Liver (tissue), 10 donors: ENCODE measurements at places on chromosomes 16 and 17. TPM values are rescaled to one million over a fixed set of nuclear protein-coding genes. Genes with fewer than 3 reads are reported as not detected.

The NAGPA gene
- 11.7 TPM for total RNA-seq

DNA sequence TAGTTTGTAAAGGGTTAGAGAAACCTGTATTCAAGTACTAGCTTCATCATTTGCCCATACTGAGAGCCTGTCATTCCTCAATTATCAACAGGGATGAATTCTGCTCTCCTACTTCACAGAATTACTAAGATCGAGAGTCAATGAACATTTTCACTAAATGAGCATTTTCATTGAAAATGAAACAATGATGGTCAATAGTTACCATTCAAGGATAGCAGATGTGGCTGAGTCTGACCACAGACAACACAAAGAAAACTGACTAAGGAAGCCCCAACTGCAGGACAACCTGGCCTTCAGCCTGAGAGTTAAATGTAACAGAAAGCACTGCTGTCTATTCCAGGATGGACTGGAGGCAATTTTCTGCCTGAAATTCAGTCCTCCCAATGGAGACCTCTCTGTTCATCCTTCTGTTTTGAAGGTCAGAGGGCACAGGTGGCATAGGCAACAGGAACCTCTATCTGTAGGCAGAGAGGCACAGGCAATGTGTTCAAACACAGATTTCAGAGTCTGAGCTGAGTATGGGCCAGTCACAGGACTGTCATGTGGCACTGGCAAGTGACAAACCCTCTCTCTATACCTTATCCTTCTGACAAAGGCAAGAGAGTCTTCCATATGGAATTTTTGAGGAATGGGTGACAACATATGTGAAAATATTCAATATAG is 19.5 kb downstream of the TRAF4 start:
- peaks cover 8% of the 10 kb centered on the region for H3K36me3 ChIP-seq
- H3K4me3 ChIP-seq: no peak overlapping the region
- no peak overlapping the region for H3K27ac ChIP-seq
- H3K4me1 ChIP-seq: peaks cover 11% of the 10 kb centered on the region
- H3K27me3 ChIP-seq: no peaks in the 10 kb centered on the region

- H3K36me3 ChIP-seq: no peaks in the 10 kb centered on the region
- H3K4me1 ChIP-seq: peaks cover 2% of the 10 kb centered on the region
- H3K27me3 ChIP-seq: no peaks in the 10 kb centered on the region
- H3K4me3 ChIP-seq: no peak overlapping the region
- H3K27ac ChIP-seq: no peak overlapping the region
- DNase-seq: no peak
Measured at GRCh38 chr17:28712705-28713415, 1.2 kb upstream of the PROCA1 start.

- H3K27ac ChIP-seq: no peak overlapping the region
- no peak for DNase-seq
- no peaks in the 10 kb centered on the region for H3K4me1 ChIP-seq
Measured at GRCh38 chr17:80214878-80215210, 5.3 kb downstream of the SGSH start.

GRCh38 chr17:57110579-57111325 is 25.7 kb downstream of the AKAP1 start:
- no peaks in the 10 kb centered on the region for H3K27me3 ChIP-seq
- no peak for DNase-seq
- peaks cover 4% of the 10 kb centered on the region for H3K36me3 ChIP-seq
- no peak overlapping the region for H3K4me3 ChIP-seq
- no peak overlapping the region for H3K27ac ChIP-seq

- peaks cover 23% of the 10 kb centered on the region for H3K4me1 ChIP-seq
- no peaks in the 10 kb centered on the region for H3K36me3 ChIP-seq
- no peak overlapping the region for H3K4me3 ChIP-seq
- DNase-seq: no peak
Measured at GRCh38 chr17:78767806-78768205, 14.3 kb downstream of the CYTH1 start.

DNA sequence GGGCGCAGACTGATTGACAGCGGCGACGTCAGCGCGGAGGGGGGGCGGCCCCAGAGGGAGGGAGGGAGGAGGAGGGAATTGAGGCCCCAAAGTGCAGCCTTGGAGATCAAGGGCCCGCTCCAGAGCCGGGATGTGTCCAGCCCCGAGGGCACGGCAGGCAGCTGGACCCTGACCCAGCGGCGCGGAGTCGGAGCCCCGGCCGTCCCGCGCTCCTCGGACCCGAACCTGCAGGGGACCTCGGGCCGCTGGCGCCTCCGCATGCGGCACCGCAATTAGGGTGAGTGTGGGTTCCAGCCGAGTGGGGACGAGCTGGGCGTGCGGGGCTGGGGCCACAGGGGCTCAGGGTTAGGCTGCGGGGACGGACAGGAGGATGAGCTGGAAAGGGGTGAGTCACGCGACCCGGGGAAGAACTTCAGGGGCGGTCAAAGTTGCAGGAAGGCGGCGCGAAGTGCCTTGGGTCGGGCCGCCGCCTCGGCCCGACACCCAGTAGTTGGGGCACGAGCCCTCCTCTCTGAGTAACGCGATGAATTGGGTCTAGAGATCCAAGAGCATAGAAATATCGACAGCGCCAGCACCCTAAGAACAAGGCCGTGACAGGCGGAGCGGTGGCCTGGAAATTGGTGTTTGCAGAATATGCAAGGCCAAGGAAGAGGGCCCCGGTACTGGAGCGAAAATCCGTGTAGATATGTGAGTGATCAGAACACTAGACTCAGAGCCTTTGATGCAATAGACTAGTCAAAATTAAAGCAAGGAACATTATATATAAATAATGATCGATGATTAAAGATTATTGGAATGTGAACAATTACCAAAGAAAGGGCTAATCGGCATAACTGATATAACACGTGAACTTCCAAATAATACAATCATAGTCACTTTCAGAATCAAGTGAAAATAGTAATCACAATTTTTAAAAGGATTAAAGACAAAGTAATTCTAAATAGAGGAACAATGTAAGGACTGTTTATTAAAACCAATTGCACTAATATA is at the start of gene TBX4:
TBX4 (plus strand) TSS at position 122 of the 990 bp plus-strand sequence. CDS start 4,069 bp downstream, outside the sequence.
- peak within 1 kb of the TSS; percentile 35 for H3K4me3 ChIP-seq
- peaks cover 14% of the 10 kb centered on the region for H3K4me1 ChIP-seq
- no peaks in the 10 kb centered on the region for H3K36me3 ChIP-seq
- peaks cover 28% of the 10 kb centered on the region for H3K27me3 ChIP-seq
- no peak within 1 kb of the TSS for H3K27ac ChIP-seq

DNA sequence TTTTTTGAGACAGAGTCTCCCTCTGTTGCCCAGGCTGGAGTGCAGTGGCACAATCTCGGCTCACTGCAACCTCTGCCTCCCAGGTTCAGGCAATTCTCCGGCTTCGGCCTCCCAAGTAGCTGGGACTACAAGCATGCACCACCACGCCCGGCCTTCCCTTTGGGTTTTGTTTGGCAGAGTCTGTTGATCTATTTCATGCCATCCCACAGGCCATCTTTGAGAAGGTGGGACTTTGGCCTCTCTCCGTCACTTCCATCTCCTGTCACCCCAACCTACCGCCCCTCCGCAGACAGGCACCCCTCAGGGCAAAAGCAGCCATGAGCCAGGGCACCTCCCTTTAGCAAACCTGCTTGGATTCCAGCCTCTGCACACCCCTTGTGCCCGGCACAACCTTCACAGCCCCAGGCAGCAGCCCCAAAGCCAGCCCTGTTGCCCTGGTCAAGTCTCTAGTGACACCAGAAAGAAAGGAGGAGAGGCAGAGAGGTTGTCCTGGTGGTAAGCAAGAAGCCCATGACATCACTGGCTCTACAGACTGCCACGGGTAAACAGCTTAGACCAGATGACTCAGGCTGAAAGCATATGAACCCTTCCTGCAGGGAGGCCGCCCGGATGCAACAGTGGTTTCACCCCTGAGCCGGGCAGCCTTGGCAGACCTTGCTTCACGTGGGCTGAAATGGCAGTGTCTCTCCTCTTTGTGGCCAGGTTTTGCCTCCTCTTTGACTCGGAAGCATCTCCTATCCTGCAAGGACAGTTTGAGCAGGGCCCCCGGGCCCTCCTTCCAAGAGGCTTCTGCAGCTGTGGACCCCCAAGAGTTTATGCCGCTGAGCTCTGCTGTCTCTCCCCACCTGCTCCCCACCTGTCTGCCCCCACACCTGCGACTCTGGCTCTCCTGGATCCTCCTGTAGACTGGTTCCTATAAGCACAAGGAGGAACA is 8.1 kb upstream of the TIMP2 start:
- H3K4me1 ChIP-seq: peaks cover 2% of the 10 kb centered on the region
- H3K4me3 ChIP-seq: no peak overlapping the region
- H3K27me3 ChIP-seq: no peaks in the 10 kb centered on the region
- peak overlapping the region; percentile 81 for H3K27ac ChIP-seq
- H3K36me3 ChIP-seq: no peaks in the 10 kb centered on the region

DNA sequence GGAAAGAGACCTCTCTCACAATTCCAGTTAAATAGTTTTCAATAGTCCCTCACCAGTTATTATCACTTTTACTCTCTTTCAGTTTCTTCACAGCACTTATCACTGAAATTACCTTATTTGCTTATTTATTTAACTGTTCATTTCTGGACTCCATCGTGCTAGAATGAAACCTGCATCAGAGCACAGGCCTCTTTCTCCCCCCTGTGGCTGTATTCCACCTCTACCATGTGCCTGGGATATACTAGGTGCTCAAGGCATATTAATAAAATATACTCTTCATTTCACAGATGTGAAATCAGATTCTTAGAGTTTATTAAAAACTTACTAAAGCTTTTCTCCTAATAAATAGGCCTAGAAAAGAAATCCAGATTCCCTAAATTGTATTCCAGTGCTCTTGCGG is 308.9 kb upstream of the MON1B start:
- no peak overlapping the region for H3K4me3 ChIP-seq
- no peaks in the 10 kb centered on the region for H3K36me3 ChIP-seq
- no peak overlapping the region for H3K27ac ChIP-seq

DNA sequence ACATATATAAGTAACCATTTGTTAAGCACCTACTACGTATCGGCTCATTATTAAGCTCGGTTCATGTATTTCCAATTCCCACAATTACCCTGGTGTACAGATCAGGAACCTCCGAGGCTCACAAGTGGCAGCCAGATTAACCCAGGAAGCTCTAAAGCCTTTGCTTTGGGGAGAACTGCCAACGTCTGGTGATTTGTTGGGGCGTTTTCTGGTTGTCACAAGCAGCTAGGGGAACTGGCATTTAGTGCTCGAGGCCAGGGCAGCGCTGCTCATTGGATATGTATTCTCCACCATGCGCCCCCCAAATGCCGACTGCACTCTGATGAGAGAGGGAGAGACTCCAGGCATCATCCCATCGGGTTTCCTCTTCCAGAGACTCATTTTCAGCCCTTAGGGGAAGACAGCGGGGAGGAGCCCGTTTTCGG is 541 bp downstream of the ZNF18 start:
- H3K27me3 ChIP-seq: no peaks in the 10 kb centered on the region
- H3K4me3 ChIP-seq: peak overlapping the region; percentile 95
- H3K36me3 ChIP-seq: no peaks in the 10 kb centered on the region
- peak overlapping the region; percentile 91 for H3K27ac ChIP-seq
- no peaks in the 10 kb centered on the region for H3K4me1 ChIP-seq
- no peak for DNase-seq

DNA sequence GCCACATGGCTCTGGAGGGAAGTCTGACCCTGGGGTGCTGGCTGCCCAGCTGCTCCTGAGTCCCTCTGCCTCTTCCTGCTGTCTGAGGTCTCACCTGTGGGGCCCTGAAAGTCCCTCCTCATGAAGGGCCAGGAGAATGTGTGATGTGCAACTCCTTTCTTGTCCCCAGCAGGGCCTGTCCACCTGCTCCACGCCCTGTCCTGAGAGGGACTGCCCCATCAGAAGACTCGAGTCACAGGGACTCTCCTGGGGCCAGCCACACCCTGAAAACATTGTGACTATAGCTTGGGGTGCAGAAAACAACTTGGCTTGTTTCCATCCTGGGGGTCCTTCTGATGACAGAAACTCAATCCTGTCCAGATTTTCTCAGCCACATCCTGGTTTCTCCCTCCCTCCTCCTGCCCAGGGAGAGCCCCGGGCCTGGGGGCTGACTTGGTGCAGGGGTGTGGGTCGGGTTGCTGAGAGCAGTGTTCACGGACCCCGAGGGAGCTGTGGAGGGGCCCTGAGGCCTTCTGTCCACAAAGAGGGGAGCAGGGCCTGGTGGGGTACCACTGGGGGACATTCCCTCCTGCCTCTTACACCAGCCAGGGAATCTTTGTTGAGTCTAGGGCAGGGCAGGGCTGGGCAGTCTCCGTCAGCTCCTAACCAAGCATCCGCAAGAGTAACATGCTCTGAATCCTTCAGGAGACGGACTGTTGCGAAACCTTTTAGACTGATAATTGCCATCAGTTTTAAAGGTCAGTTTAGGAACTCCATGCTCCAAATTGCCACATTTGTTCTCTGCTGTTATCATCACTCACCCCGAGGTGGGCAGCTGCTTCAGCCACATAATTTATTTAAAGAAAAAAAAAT is 45.9 kb downstream of the NT5M start:
- DNase-seq: no peak
- H3K4me1 ChIP-seq: peaks cover 1% of the 10 kb centered on the region
- no peak overlapping the region for H3K4me3 ChIP-seq
- H3K36me3 ChIP-seq: no peaks in the 10 kb centered on the region

DNA sequence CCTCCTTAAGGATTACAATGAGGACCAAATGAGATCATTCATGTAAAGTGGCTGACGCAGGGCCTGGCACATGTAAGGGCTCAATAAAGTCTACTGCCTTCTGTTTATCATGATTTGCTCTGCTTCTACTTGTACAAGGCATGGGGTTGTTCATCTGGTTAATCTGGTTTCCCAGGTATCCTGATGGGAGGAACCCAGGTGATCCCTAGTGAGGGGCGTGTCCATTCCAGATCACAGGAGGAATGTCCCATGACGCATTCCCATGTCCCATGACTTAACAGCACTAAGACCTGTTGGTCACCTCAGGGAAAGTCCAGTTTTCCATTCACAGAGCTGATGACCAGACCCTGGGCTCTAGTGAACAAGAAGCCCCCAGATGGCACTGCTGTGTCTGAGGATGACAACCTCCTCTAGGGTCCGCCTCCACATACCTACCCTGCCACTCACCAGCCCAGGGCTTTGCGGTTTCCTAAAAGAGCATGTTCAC is 11.5 kb upstream of the TPPP3 start:
- no peak overlapping the region for H3K4me3 ChIP-seq
- no peaks in the 10 kb centered on the region for H3K27me3 ChIP-seq
- no peak for DNase-seq
- H3K4me1 ChIP-seq: no peaks in the 10 kb centered on the region
- H3K36me3 ChIP-seq: no peaks in the 10 kb centered on the region

- H3K27me3 ChIP-seq: no peaks in the 10 kb centered on the region
- DNase-seq: no peak
- H3K4me3 ChIP-seq: no peak overlapping the region
- H3K4me1 ChIP-seq: no peaks in the 10 kb centered on the region
- H3K36me3 ChIP-seq: no peaks in the 10 kb centered on the region
Measured at GRCh38 chr16:78844682-78845081, 745.2 kb downstream of the WWOX start.

DNA sequence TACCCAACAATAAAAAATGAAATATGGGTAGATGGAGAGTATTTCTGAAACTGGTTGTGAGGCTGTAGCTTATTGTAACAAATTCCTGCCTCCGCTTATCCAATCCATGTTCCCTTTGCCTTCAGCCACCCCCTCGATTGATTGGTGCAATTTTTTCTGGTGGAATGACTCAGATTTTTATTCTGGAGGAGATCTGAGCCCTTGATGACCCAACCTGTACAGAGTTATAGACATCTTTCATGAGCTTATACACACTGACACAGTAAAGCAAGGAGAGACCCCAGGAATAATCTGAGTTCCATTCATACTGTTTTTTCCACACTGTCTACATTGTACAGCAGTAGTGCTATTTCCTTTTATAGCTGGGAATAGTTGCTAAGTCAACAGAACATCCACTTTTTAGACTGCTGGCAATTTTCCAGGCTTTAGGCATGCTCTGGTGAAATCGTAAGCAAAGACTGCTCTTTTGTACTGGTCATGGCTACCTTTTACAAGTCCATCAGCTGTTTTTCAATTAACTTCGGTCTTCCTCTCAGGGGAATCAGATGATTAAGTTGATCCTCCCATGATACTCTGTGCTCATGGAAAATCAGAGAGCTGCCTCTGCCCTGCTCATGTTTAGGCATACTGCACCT is 30.1 kb downstream of the CCL4 start:
- H3K27me3 ChIP-seq: no peaks in the 10 kb centered on the region
- H3K36me3 ChIP-seq: no peaks in the 10 kb centered on the region
- no peaks in the 10 kb centered on the region for H3K4me1 ChIP-seq
- H3K4me3 ChIP-seq: no peak overlapping the region
